Stimulated activated naive B cell treated with anti-CD40 and anti-IgM and Interleukin-4, amounts not matched to agents 10 μg/mL and 1 μg/mL and 100 μg/mL, for 72 hours (primary cell): ENCODE measurements at places on chromosomes 1 and 21.

DNA sequence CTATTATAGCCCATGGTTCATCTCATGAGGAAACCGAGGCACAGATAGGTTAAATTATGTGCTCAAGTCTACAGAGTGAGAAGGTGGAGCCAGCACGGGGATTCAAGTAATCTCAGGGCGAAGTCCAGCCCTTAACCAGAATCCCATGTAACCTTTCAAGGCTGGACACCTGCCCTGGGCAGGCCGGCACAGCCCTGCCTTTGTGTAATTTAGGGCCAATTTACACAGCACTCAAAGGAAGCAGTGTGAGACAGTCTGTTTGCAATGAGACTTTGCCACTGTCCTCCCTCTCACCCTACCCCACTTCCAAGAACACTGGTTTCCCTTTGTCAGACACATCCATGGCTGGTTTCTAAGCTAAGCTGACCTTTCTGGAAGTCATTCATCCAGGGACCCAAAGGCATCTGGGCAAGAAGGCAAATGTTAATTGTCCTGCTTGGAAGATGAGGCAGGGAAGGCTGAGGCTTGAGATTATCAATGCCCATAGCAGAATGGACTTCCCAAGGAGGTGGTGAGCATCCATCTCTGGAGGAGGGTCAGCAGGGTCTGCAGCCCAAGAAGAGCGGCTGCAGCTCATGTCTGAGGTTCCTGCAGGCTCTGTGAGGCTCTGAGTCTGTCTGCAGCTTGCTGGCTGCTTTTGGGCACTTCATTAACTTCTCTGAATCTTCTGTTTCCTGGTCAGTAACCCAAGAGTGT is 159.2 kb downstream of the TRABD2B start:
- no peak for DNase-seq

- DNase-seq = no peak
These were observed 52.5 kb upstream of the FBXO28 start for GRCh38 chr1:224061436-224061835.

DNA sequence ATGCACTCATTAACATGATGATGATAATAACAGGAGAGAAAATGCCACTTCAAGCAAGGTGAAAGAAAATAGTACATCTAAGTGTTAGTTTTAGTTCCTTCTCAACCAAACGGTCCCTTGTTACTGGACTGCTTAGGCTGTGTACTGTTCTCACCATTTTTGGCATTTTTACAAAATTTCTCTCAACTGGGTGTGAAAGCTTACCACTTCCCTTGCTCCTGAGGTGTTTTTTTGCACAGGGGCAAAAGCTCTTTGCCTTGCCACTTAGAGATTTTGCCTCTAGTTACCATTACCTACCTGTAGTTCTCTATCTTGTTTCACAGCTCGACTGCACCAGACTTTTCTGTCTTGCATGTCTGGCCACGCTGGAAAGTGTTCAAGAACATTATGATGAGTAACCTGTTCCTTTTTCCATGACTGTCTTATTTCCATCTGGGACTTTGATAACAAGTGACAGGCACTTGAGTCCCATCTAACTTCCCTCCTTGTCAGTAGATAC is 10.7 kb downstream of the NEK7 start:
- DNase-seq = peak; percentile 29

DNA sequence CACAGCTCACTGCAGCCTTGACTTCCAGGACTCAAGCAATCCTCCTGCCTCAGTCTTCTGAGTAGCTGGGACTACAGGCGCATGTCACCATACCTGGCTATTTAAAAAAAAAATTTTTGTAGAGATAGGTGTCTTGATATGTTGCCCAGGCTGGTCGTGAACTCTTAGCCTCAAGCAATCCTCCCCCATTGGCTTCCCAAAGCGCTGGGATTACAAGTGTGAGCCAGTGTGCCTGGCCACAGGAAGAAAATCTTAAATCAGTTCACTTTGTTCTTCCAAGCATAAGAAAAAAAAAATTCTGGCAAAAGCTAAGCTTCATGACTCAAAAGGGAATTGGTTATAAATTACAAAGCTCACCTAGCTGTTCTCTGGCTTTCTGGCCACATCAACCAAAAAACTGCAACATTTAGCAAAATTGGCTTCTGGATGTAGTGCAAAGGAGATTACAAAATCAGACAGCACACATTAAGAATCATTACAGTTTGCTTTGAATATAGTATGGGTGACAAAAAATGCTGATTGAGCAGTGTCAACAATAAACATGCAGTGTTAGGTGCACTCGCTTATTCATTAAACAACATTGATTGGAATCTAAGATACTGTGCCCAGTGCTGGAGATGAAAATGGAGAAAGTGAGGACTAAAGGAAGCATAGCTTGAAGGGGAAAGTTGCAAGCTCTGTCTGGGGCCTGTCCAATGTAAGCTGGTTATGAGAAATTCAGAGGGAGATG is 76.7 kb downstream of the KCTD3 start:
- no peak for DNase-seq

GRCh38 chr1:47645151-47645550 is 207.3 kb downstream of the FOXD2 start:
- DNase-seq = no peak

- no peak for DNase-seq
These were observed 172.9 kb upstream of the RUNX1 start for GRCh38 chr21:35222021-35222420.

DNA sequence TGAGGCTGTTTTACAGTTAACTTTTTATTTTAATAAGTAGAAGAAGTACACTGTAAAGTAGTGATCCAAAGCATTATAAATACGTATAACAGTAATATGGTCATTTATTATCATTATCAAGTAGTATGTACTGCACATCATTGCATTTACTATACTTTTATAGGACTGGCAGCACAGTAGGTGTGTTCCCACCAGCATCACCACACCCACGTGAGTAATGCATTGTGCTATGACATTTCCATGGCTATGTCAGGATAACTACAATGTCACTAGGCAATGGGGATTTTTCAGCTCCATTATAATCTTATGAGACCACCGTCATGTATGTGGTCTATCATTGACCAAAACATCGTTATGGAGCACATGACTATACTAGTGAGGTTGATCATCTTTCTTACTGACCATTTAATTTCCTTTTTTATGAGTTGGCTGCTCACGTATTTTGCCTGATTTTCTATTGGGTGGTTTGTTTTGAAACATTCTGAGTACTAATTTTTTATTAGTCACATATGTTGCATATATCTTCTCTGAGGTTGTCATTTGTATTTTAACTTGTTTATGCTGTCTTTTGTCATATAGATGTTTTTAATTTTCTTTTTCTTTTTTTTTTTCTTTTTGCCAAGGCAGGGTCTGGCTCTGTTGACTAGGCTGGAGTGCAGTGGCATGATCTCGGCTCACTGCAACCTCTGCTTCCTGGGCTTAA is 25.3 kb upstream of the SHCBP1L start:
- no peak for DNase-seq

- DNase-seq = no peak
These were observed 90.2 kb downstream of the SPSB1 start for GRCh38 chr1:9382643-9383491.

GRCh38 chr1:32773764-32774463 is 43.2 kb downstream of the YARS1 start:
- no peak for DNase-seq
